ENCODE measurements at places on chromosomes 7 and 10. TPM values are rescaled to one million over a fixed set of nuclear protein-coding genes. Genes with fewer than 3 reads are reported as not detected.
A peak's percentile ranks its signal among the peaks of the same experiment; 100 is the strongest.

ADAM12 gene
- total RNA-seq: 10.3 TPM

CHRM2 gene
- not detected for total RNA-seq

TRIM50 gene
- 0.24 TPM for total RNA-seq

ADCY1 gene
- total RNA-seq: 2.0 TPM

FIS1 gene
- total RNA-seq: 178 TPM

ACTR3C gene
- 11.3 TPM for total RNA-seq

FKBP6 gene
- total RNA-seq: not detected

MAPK8 gene
- total RNA-seq: 52.4 TPM

LRRC61 gene
- total RNA-seq: 27.1 TPM

COA1 gene
- total RNA-seq: 63.9 TPM

DNA sequence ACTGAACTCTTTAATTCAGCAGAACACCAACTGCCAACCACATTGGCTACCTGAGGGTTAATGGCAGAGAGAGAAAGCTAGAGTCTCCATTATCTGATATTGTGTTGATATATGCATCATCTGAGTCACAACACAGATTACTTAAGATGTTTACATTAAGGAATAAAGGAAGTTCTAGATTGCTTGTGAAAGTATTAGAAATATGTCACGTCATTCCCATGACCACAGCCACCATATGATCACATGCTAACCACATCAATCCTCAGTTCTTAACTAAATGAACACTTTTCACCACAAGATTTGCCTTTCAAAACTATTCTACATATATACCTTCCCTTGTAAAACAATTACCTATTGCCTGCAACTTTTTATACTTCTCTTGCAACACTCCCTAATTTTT lies 337.9 kb downstream of the FGFR2 start:
- H3K4me1 ChIP-seq: no peaks in the 10 kb centered on the region
- no peaks in the 10 kb centered on the region for H3K36me3 ChIP-seq

DNA sequence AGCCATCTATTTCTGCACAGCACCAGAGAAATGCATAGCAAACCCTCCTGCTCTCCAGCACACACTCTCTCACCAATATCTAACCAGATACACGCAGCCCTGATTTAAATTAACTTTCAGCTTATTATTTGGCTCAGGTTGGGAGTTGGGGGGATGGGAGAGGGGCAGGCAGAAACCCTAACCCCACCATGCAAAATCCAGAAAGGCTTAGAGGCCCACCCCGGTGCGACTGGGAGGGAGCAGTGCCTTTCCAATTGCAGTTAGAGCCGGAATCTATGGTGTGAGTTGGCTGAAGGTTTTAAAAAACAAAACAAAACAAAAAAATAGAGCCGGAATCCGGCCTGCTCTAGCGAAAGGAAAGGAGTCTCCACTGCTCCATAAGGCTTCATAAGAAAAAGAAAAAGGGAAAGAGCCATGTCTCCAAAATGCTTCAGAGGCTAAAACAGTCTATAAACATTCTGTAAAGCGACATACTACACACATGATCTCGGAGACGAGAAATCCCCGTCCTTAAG lies 2.9 kb downstream of the IGF2BP3 start:
- H3K4me3 ChIP-seq: no peak overlapping the region
- no peaks in the 10 kb centered on the region for H3K36me3 ChIP-seq
- peaks cover 17% of the 10 kb centered on the region for H3K27me3 ChIP-seq
- H3K4me1 ChIP-seq: peaks cover 7% of the 10 kb centered on the region

DNA sequence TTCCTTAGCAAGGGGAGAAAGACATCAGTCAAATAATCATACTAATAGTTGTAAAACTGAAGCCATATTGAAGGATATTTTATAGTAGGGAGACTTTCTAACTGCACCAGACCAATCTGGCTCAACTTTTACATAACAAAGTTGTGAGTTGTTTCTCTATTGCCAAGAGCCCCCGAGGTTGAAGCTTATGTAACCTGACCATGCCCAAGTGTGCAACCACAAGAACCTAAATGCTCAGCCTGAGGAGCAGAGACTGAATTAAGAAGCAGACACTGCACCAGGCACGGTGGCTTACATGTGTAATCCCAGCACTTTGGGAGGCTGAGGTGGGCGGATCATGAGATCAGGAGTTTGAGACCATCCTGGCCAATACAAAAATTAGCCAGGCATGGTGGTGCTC lies 77.3 kb upstream of the ARMC3 start:
- no peaks in the 10 kb centered on the region for H3K27me3 ChIP-seq
- no peak for DNase-seq
- peaks cover 1% of the 10 kb centered on the region for H3K4me1 ChIP-seq
- no peak overlapping the region for H3K27ac ChIP-seq
- H3K36me3 ChIP-seq: no peaks in the 10 kb centered on the region

- H3K4me1 ChIP-seq: peaks cover under 1% of the 10 kb centered on the region
- no peak overlapping the region for H3K27ac ChIP-seq
- H3K36me3 ChIP-seq: no peaks in the 10 kb centered on the region
- no peak for DNase-seq
- no peak overlapping the region for H3K4me3 ChIP-seq
- H3K27me3 ChIP-seq: no peaks in the 10 kb centered on the region
Measured at GRCh38 chr10:78925800-78926319, 142.9 kb upstream of the ZMIZ1 start.

GRCh38 chr7:108402865-108403264 lies 53.4 kb downstream of the NRCAM start:
- H3K36me3 ChIP-seq: no peaks in the 10 kb centered on the region
- H3K27ac ChIP-seq: no peak overlapping the region
- no peak overlapping the region for H3K4me3 ChIP-seq
- H3K4me1 ChIP-seq: no peaks in the 10 kb centered on the region

GRCh38 chr10:72466018-72466417 lies 111.3 kb upstream of the DNAJB12 start:
- DNase-seq: no peak
- no peak overlapping the region for H3K4me3 ChIP-seq
- no peaks in the 10 kb centered on the region for H3K36me3 ChIP-seq
- H3K27me3 ChIP-seq: no peaks in the 10 kb centered on the region

- H3K27me3 ChIP-seq: no peaks in the 10 kb centered on the region
- H3K4me3 ChIP-seq: no peak overlapping the region
- no peak for DNase-seq
- H3K36me3 ChIP-seq: no peaks in the 10 kb centered on the region
Measured at GRCh38 chr7:110875346-110875745, 215.6 kb upstream of the LRRN3 start.

DNA sequence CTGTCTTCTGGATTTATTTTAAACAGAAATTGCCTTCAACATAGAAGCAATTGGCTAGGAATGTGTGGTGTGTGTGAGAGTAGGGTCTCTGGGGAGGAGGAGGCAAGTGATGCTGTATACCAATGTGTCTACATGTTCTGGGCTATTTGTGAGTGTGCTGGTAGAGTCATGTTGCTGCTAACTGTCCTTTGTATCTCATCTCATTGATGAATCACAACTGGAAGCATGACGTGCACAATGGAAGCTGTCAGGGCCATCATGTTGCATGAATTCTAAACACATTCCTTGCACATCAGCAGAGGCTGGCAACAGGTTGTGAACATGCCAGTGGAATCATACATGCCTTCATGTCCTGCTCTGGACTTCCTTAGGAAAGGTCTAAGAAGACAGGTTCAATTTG lies 199.7 kb downstream of the BMPER start:
- H3K4me1 ChIP-seq: peaks cover 1% of the 10 kb centered on the region
- no peak for DNase-seq
- H3K36me3 ChIP-seq: no peaks in the 10 kb centered on the region
- no peak overlapping the region for H3K4me3 ChIP-seq

DNA sequence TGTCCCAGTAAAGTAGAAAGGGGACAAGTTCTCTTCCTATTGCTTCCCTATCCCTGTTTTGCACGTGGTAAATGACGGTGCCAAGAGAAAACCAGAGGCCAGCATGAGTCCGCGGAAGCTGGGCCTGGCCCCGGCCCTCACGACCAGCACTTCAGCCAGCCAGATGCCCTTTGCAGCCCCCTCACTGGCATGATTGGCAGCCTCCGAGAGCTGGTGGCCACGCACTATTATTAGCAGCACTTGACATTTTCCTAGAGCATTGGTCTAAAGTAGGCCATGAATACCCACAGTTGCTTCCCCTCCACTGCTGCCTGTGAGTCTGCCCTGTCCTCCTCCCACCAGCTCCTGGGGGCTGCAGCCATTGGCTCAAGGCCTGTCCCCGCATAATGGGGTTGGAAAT lies 369.1 kb downstream of the PLXNA4 start:
- no peaks in the 10 kb centered on the region for H3K4me1 ChIP-seq
- H3K4me3 ChIP-seq: no peak overlapping the region
- DNase-seq: no peak
- H3K27me3 ChIP-seq: no peaks in the 10 kb centered on the region

DNA sequence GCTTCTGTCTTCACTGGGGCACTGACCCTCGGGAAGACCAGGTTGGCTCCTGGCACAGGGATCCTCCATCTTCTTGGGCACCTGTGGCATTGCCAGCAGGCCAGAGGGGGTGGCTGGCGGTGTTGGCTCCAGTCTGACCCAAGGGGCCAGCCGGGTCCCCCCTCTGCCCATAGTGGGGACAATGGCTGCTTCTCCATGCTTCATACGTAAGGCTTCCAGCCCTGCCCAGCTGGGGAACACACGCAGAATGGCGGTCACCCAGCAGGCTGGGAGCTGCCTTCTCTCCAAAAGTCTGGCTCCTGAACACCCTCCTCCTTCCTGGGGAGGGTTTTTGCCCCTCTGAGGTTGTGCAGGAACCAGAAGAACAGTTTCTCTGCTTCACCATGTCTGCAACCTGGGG lies 106.8 kb downstream of the NEURL1 start:
- no peak overlapping the region for H3K4me3 ChIP-seq
- H3K4me1 ChIP-seq: peaks cover 11% of the 10 kb centered on the region
- no peaks in the 10 kb centered on the region for H3K27me3 ChIP-seq
- H3K36me3 ChIP-seq: no peaks in the 10 kb centered on the region
- H3K27ac ChIP-seq: no peak overlapping the region

- H3K27me3 ChIP-seq: no peaks in the 10 kb centered on the region
- H3K4me1 ChIP-seq: no peaks in the 10 kb centered on the region
- no peak overlapping the region for H3K4me3 ChIP-seq
- no peak overlapping the region for H3K27ac ChIP-seq
Measured at GRCh38 chr7:110373416-110373815, 717.5 kb upstream of the LRRN3 start.

GRCh38 chr7:142860968-142861367 lies 6.1 kb downstream of the EPHB6 start:
- no peak overlapping the region for H3K4me3 ChIP-seq
- no peaks in the 10 kb centered on the region for H3K36me3 ChIP-seq
- DNase-seq: no peak
- no peak overlapping the region for H3K27ac ChIP-seq
- no peaks in the 10 kb centered on the region for H3K27me3 ChIP-seq

- DNase-seq: peak; percentile 40
- no peak overlapping the region for H3K27ac ChIP-seq
- H3K36me3 ChIP-seq: no peaks in the 10 kb centered on the region
Measured at GRCh38 chr10:44647877-44648542, 263.1 kb upstream of the CXCL12 start.

GRCh38 chr10:34161777-34162370 lies 653.2 kb downstream of the PARD3 start:
- DNase-seq: no peak
- H3K27me3 ChIP-seq: no peaks in the 10 kb centered on the region
- H3K4me1 ChIP-seq: peaks cover 3% of the 10 kb centered on the region
- no peak overlapping the region for H3K4me3 ChIP-seq
- H3K27ac ChIP-seq: no peak overlapping the region

GRCh38 chr10:78900715-78901430 lies 167.9 kb upstream of the ZMIZ1 start:
- no peak for DNase-seq
- H3K4me3 ChIP-seq: no peak overlapping the region
- H3K36me3 ChIP-seq: no peaks in the 10 kb centered on the region
- H3K27me3 ChIP-seq: no peaks in the 10 kb centered on the region

- H3K4me3 ChIP-seq: no peak overlapping the region
- H3K27ac ChIP-seq: no peak overlapping the region
- no peaks in the 10 kb centered on the region for H3K27me3 ChIP-seq
- no peak for DNase-seq
- peaks cover 4% of the 10 kb centered on the region for H3K4me1 ChIP-seq
Measured at GRCh38 chr10:77101341-77101740, 536.3 kb downstream of the KCNMA1 start.

- no peak overlapping the region for H3K27ac ChIP-seq
- H3K36me3 ChIP-seq: no peaks in the 10 kb centered on the region
- DNase-seq: no peak
- H3K4me1 ChIP-seq: no peaks in the 10 kb centered on the region
Measured at GRCh38 chr10:69657866-69658265, 27.8 kb downstream of the FAM241B start.

- H3K27me3 ChIP-seq: no peaks in the 10 kb centered on the region
- H3K36me3 ChIP-seq: no peaks in the 10 kb centered on the region
- peaks cover 8% of the 10 kb centered on the region for H3K4me1 ChIP-seq
- DNase-seq: no peak
- peak overlapping the region; percentile 71 for H3K4me3 ChIP-seq
- H3K27ac ChIP-seq: no peak overlapping the region
Measured at GRCh38 chr10:44958196-44958897, 1.3 kb upstream of the RASSF4 start.

DNA sequence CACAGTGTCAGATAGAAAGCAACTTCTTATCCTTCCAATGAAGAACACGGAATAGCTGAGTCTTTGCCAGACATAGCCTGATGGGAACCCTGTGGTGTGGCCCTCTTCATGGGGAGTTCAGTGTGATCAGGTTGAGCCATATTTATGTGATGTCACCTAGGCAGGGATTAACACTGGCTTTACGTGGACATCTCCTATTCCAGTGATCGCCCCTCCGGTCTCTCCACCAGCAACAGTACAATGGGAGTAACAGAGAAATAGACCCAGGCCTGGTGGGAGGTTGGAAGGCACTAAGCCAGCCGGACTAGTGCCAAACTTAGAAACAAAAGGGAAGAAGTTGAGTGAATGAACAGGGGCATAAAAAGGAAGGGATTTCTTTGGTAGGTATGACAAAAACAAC lies 358.1 kb downstream of the PRPF18 start:
- no peak for DNase-seq
- no peak overlapping the region for H3K4me3 ChIP-seq
- H3K4me1 ChIP-seq: peaks cover 3% of the 10 kb centered on the region
- H3K27me3 ChIP-seq: no peaks in the 10 kb centered on the region
- no peaks in the 10 kb centered on the region for H3K36me3 ChIP-seq

GRCh38 chr7:82397879-82398524 lies 45.6 kb downstream of the CACNA2D1 start:
- no peak for DNase-seq
- no peak overlapping the region for H3K27ac ChIP-seq
- H3K4me3 ChIP-seq: no peak overlapping the region
- H3K4me1 ChIP-seq: no peaks in the 10 kb centered on the region
- H3K27me3 ChIP-seq: no peaks in the 10 kb centered on the region

GRCh38 chr7:156158693-156159092 lies 346.4 kb upstream of the SHH start:
- DNase-seq: no peak
- H3K27me3 ChIP-seq: no peaks in the 10 kb centered on the region
- H3K4me3 ChIP-seq: no peak overlapping the region
- no peaks in the 10 kb centered on the region for H3K4me1 ChIP-seq
- H3K27ac ChIP-seq: no peak overlapping the region

GRCh38 chr10:112298581-112298980 lies 15.4 kb downstream of the TECTB start:
- DNase-seq: no peak
- no peak overlapping the region for H3K27ac ChIP-seq
- H3K27me3 ChIP-seq: no peaks in the 10 kb centered on the region
- no peaks in the 10 kb centered on the region for H3K36me3 ChIP-seq

GRCh38 chr10:128881086-128881485 lies 586.0 kb upstream of the MGMT start:
- no peaks in the 10 kb centered on the region for H3K4me1 ChIP-seq
- H3K4me3 ChIP-seq: no peak overlapping the region
- DNase-seq: no peak
- no peak overlapping the region for H3K27ac ChIP-seq
